ENCODE measurements at places on chromosomes 6 and 20.

DNA sequence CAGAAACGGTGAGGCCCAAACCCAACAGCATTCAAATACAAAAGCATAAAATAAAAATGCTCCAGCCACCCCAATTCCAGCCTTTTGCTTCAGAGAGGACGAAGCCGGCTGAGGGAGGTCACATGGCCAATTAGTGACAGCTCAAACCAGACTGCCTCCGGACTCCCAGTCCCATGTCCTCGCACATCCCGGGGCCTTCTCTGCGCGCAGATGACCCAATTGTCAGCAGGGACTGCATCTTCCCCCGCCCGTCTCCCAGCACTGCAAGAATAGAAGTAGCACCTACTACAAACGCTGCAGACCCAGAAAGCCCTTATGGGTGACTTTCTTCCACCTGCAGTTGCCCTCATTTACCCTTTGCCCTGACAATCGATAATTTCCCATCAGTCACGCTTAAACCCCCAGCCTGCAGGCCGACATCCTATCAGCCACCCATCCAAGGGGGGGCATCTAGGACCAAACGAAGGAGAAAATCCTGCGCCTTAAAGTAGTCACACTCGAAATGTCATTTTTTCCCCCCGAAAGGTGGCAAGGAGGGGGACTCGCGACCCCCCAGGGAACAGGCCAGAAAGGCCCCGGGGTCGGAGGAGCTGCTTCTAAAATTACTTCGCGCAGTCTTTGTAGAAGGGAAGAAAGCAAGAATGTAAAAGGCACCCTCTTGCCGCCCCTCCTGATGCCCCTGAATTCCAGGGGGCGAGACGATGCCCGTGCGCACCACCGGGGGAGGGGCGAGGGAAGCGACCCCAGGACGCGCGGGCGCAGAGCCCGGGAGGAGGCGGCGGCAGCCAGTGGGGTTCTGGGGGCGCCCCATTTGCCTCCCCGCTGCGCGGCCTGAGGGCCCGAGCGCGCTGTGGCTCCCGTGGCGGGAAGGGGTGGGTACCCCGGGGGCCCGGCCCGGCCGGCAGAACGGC, 792 bp downstream of the SLC23A2 start:
- DNase-seq = peak; percentile 27

GRCh38 chr6:7920425-7920824, 9.8 kb upstream of the TXNDC5 start:
- DNase-seq = no peak

GRCh38 chr20:36768768-36769430, 4.7 kb downstream of the DSN1 start:
- no peak for DNase-seq

DNA sequence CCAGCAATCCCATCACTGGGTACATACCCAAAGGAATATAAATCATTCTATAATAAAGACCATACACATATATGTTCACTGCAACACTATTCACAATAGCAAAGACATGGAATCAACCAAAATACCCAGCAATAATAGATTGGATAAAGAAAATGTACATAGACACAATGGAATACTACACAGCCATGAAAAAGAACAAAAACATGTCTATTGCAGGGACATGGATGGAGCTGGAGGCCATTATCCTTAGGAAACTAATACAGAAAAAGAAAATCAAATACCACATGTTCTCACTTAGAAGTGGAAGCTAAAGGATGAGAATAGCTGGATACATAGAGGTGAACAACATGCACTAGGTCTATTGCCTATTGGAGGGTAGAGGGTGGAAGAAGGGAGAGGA, 674.6 kb downstream of the PHF3 start:
- DNase-seq = no peak

GRCh38 chr6:15368186-15368585, 122.3 kb downstream of the JARID2 start:
- DNase-seq = no peak

- no peak for DNase-seq
Measured at GRCh38 chr20:8129211-8129976, 2.7 kb upstream of the PLCB1 start.

DNA sequence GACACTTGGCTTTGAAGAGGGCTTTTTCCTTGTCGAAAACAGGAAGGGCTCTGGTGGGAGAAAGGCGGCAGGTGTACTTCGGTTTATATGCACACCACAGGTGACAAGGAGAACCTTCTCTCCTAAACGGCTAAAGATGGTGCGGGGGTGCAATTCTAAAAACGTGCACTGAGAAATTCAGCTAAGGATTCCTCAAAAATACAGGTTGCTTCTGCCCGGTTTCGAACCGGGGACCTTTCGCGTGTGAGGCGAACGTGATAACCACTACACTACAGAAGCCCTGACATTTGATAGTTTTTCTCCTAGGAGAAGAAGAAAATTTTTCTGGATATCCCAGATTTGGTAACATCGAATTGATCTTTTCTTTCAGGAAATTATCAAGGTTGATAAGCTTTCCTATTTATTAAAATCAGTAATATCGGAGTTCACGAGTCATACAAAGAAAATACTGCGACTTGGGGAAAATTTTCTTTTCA, 32.0 kb downstream of the POM121L2 start:
- no peak for DNase-seq

DNA sequence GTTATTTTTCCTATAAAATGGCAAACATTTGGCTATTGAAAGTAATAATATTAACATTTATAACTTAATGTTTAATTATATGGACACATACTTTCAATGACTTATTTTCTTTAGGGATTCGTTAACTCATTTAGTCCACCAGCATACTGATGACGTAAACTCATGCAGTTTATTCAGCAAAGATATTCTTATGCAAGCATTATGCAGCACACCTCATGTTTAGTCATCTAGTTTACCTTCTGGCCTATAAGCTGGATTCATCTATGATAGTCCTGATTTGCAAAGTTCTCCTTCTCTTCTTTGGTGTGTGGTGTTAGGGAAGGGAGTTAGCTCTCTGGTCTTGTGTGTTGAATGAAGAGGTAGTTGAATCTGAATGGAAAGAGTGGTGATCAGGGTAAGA, 60.0 kb downstream of the OR2J2 start:
- no peak for DNase-seq

DNA sequence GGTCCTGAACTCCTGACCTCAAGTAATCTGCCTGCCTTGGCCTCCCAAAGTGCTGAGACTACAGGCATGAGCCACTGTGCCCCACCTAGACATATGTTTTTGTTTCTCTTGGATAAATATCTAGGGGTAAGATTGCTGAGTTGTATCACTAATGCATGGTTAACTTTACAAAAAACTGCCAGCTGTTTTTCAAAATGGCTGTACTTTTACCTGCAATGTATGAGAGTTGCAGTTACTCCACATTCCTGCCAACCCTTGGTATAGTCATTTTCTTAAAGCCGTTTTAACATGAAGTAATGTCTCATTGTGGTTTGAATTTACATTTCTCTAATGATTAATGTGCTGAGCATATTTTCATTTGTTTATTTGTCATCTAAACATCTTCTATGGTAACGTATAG, 289.7 kb downstream of the UTRN start:
- DNase-seq = no peak

DNA sequence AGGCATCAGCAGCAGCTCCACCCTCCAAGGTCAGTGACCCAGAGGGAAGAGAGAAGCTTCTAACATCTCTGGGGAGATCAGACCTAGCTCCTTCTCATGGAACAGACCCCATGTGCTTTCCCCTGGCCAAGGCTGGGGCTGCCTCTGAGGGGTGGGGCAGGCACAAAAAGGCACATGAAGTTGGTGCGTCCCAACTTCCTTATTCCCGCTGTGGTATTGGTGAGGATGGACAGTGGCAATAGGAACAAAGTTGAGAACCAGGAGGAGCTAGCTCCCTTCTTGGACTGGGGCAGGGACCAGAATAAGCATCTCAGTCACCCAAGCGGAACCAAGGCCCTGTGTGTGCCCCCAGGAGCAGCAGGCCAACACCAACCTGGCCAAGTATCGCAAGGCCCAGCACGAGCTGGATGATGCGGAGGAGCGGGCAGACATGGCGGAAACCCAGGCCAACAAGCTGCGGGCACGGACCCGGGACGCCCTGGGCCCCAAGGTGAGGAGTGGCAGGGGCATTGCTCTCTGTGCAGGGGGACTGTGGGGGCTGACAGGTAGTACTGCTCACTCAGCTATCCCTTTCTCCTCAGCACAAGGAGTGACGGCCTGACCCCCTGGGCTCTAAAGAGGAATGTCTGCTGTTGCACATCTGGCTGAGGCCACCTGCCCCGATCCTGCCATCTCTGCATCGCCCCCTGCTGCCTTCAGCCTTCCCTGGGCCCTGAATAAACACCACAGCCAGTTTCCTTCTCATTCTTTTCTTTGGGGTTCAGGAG, 46.1 kb downstream of the MYH7B start:
- DNase-seq = no peak

- DNase-seq = no peak
Measured at GRCh38 chr6:145903356-145904102, 60.6 kb downstream of the SHPRH start.

Measured in MM.1S (cell line).